ENCODE measurements at places on chromosomes 2 and 18. TPM values are rescaled to one million over a fixed set of nuclear protein-coding genes. Genes with fewer than 3 reads are reported as not detected.

The CD8B2 gene
- total RNA-seq, result not detected

The AKAIN1 gene
- total RNA-seq, result not detected

The GREB1L gene
- total RNA-seq, result 10.1 TPM

The POTEI gene
- 0.51 TPM for total RNA-seq

- no peak for DNase-seq
Measured at GRCh38 chr18:55246278-55246677, 287.0 kb upstream of the CCDC68 start.

- peak; percentile 25 for DNase-seq
Measured at GRCh38 chr2:171762879-171763573, 75.8 kb downstream of the DYNC1I2 start.

- no peak for DNase-seq
Measured at GRCh38 chr2:162070228-162070936, 3.6 kb downstream of the DPP4 start.

GRCh38 chr2:172597176-172597842 lies 41.4 kb downstream of the PDK1 start:
- no peak for DNase-seq

DNA sequence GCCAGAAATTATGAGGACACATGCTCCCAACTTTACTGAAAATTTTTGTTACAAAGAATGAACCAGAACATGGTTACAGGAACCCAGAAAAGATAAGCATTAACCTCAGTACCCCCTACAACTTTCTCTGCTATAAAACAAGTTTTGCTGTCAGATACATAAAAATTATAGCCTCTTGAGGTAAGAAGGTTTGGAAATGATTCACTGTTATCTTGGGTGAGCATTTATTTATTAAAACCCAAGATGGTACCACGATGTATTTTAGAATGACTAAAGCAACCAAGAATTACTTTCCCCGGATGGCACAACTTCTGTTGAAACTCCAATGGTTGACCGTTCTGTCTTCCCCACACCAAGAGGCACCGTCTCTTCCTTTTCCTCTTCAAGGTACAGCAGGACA lies 72.9 kb downstream of the RBMS1 start:
- no peak for DNase-seq

DNA sequence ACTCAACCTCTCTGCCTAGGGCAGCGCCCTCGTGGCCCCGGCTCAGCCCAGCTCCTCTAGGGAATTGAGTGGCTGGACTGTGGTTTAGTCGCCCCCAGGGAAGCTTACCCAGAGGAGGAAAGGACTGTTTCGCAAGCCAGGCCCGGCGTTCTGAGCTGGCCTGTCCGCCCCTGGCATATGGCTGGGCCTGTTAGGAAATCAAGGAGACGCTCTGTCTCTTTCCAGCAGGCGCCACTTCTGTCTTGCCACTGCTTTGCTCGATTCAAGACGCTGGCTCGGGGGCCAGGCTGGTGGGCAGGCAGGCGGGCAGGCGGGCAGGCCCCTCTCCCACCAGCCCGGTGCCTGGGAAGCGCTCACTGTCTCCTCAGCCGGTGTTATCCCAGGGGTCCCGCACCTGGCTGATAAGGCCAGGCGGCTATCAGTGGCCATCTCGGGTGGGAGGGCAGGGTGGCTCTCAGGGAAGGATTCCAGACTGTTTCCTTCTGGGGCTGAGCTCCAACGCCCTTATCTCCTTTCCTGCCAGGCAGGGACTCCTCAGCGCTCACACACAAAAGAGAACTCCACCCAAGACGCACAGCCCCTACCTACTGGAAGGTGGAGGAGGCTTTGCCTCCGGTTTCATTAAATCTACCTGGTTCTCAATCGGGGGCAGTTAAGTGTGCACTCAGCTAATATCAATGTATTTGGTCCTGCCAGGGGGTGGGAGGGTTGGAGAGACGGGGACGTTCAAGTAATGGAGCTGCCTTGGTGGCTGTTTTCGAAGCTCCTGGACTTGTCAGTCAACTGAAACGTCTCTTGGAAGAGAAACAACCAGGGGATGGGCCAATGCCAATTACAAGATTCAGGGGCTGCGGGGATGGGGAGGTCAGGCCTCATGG lies 109.1 kb downstream of the SMAD7 start:
- DNase-seq, result peak; percentile 55

- DNase-seq, result no peak
Measured at GRCh38 chr2:15693926-15694588, 102.4 kb downstream of the DDX1 start.

- no peak for DNase-seq
Measured at GRCh38 chr2:241366678-241367077, 10.6 kb downstream of the FARP2 start.

- peak; percentile 48 for DNase-seq
Measured at GRCh38 chr2:98634406-98635092, 26.2 kb downstream of the UNC50 start.

DNA sequence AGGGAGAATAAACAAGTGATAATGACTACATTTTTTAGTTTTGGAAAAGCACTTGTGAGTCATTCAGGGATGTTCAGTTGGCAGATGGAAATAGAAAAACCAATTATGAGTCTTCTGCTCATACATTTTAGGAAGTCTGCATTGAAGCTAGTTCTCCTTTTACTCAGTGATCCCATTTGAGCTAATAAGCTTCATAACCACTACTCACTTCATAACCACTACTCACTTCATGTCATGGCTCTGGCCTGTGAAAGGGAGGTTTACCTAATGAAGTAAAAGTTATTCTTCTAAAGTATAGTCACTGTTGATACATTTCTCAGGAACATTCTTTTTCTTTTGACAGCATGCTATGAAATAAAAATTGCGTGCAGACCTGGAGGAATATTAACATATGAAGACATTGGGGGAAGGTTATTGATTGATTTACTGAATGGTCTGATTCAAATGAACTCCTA lies 948.7 kb downstream of the TSN start:
- no peak for DNase-seq

DNA sequence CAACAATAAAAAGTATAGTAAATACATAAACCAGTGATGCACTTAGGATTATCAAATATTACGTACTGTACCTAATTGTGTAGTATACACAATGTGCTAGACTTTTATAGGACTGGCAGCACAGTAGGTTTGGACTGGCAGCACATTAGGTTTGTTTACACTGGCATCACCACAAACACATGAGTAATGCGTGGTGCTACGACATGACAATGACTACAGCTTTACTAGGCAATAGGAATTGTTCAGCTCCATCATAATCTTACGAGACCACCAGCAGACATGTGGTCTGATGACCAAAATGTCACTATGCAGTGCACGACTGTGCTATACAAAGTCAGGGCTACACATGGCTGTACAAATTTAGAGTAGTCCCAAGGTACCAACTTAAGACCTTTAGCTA lies 2.3 kb downstream of the MBOAT2 start:
- DNase-seq, result peak; percentile 54

DNA sequence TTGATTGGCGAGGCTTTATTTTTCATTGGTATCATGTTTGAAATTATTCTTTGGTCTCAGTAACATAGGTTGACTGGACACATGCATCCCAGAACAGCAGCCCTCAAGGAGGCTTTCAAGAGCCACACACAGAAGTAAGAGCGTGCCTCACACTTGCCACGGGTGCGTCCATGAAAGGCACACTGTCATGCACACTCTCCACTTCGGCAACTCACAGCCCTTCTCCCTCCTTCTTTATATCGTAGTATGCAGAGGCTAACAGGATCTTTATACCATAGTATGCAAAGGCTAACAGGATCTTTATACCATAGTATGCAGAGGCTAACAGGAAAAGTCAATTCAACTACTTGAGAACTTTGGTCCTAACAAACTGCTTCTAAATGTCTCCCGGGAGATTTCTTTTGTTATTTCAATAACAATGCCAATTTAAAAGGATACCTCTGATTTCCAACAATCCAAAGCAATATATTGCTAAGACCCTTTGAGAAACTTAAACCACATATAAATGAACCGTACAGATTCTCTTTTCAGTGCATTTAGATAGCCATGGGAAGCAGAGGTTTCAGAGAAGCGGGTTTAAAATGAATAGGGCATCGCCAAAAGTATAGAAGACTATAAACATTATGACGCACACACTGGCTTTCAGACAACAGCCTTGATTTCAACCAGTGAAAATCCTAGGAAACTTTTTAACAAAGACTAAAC lies 26.5 kb upstream of the ZNF516 start:
- DNase-seq, result no peak

GRCh38 chr2:44362207-44363015 lies 664 bp downstream of the CAMKMT start:
- peak; percentile 60 for DNase-seq

DNA sequence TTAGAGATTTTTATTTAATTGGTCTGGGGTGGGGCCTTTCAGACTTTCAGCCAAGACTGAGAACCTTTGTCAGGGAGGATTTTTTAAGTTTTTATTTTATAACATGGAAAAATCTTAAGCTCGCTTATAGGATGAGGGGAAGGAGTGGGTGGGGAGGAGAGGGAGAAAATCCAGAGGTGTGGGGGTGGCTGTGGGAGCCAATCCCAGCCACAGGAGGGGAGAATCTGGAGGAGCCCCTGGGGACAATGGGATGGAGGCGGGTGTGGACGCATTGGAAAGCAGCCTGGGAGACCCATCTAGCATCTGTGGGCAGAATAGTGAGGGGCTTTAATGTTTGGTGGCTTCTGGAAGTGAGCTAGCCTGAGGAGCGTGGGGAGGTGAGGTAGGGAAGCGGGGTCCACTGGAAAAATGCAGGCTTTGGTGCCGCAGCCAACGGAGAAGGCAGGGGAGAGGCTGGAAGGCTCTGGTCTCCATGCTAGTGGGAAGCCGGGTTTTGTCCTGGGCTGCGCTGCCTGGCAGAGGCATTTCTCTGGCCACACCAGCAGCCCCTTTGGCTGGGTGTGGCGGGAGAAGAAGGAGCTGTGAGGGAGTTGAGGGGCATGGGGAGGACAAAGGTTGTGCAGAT lies 11.5 kb upstream of the INPP5D start:
- no peak for DNase-seq

GRCh38 chr2:19682493-19682892 lies 219.3 kb downstream of the TTC32 start:
- DNase-seq, result no peak

DNA sequence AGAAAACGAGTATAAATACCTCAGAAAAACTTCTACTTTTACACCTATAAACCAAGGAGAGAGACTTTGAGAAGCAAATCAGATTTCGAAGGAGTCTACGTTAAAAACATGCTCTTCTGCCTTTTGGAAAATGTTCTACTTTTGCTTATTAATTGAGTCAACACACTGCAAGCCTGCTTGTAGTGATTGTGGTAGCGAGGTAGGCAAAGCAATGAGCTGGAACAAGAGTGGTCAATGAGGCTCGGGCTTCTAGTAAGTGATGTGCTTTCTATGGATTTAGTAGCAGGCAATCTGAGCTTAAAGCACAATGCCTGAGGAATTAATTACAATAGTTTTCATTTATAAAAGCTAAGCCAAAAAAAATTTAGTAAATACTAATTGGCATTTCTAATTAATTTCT lies 103.4 kb upstream of the TFCP2L1 start:
- DNase-seq, result no peak

- no peak for DNase-seq
Measured at GRCh38 chr2:88398180-88398579, 54.3 kb downstream of the FOXI3 start.

DNA sequence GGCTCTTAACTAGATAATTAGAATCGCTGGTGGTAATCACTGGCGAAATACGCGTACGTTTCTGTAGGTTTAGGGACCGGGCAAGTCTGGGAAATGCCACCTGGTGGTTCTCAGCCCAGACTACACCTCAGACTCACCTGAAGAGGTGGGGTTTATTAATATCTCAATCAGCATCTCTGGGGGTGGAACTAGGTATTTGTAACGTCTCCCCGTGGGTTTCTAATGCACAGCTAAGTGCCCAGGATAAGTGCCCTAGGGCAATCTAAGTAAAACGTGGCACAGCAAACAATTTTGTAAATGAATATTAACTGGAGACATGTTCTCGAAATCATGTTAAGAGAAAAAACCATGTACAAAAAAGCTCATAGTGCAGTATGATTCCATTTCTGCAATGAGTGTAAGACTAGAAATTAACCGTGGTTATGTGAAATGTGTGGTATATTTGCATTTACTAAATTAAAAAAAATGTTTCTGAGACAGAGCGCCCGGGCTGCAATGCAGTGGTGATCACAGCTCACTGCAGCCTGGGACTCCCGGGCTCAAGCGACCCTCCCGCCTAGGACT lies 760 bp upstream of the CNOT11 start:
- peak; percentile 18 for DNase-seq

- DNase-seq, result no peak
Measured at GRCh38 chr2:238119756-238120462, 18.6 kb upstream of the KLHL30 start.

DNA sequence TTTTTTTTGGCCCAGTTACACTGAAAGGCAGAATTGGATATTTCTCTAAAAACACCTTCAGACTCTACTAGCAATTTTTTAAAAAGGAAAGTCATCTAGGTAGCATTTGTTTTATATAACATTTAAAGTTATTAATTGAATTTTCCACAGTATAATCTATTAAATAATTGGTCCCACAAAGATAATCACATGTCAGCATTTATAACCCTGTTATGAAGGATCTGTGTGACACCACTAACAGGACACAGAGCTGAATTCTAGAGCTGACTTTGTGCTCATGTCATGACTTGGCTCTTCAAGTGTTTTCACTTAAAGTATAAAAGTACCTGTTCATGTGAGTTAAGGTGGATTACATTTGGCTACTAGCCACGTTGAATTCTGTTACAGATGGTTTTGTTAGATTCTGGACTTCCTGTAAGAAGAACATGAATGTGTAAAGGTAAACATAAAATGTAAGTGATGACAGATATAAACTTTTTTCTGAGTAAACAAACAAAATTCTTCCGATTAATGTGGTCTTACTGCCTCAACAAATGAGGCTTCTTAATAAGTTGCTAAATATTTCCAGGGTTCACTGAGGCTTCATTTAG lies 69.1 kb upstream of the PROKR1 start:
- no peak for DNase-seq

DNA sequence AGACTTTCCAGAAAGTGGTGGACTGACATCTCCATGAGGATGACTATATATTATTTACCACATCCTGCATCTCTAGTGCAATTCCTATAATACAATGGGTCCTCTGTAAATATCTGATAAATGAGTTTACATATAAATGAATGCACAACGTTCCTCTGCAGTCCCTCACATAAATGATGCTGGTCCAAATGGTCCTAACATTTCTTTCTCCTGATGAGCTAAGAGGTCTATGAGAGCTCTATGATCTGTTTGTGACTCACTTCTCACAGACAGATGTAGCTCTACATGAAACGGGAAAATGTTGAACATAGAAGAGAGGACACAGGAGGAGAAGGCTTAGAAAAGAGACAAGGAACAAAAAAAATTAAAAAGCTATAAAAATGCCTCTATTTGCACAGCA lies 201.2 kb upstream of the PIK3C3 start:
- no peak for DNase-seq

GRCh38 chr2:179981085-179981484 lies 26.0 kb downstream of the CWC22 start:
- DNase-seq, result peak; percentile 68

DNA sequence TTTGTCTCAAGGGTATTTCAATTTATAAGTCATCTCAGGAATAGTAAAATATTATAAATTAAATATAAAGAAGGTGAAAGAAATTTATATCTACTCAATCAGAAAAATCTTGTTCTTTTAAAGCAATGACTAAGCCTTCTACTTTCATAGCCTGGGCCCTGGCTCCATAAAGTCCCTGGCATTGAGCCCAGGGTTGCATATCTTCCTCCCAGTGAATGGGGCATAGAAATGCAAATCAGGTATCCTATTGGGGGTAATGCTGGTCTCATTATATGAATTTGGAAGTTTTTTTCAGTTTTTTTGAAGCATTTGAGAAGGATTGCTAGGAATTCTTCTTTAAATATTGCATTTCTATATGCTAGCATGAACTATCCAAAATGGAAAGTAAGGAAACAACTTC lies 73.9 kb upstream of the MC2R start:
- DNase-seq, result no peak
